ENCODE measurements at places on chromosomes 3 and 15.

DNA sequence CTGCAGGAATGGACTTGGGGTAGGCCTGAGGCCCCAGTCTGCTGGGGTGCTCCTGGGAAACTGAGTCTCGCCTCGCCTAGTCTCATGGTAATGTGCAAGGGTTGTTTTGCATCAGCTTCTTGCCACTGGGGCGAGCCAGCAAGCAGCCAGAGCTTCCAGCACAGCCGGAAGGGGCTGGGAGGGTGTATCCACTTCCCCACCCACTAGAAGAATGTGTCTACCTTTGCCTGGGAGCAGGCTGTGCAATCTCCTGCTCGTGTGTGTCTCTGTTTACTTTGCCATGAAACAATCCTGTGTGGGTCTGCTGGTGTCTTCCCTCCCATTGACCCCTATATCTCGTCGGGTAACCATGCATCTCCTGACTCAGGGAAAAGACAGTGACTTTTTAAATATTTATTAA, 21.8 kb upstream of the ERICH6 start:
- DNase-seq, result no peak

- no peak for DNase-seq
Observed at GRCh38 chr3:3241596-3241995, 62.1 kb upstream of the CRBN start.

DNA sequence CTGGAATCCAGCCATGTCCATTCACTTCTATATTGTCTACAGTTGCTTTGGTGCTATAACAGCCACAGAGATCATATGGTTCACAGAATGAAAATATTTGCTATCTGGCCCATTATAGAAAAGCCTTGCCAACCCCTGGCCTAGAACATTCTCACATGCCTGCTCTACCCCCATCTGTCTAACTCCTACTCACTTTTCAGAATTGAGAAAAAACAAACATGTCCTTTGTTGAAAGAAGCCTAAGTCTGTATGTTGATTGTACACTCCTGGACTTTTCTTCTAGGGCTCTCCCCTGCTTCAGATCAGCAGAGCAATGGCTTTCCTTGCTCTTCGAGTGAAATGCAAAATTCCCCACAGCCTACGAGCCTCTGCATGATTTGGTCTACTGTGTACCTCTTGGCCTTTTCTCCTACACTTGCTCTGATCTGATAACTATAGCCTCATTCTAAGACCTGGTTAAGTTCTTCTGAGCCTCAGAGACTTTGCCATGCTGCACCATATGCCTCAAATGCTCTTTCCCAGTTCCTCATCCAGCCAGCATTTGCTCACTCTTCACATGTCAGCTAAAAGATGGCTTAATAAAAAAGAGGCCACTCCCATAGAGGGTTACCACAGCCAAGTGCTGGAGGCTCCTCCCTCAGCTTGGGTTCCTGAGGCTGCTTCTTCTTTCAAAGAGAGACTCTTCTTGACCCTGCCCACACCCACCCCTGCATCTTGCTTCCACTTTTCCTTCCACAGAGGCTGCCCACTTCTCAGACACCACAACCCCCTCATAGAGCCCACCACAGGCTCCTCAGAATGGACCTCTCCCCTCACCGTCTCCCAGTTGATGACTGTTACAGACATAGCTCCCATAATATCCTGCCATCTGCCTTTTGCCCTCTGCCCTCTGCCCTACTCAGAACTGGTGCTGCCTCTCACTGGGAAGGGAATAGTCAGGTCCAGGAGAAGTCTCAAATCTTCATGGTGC, 22.9 kb upstream of the DCLK3 start:
- DNase-seq, result no peak

DNA sequence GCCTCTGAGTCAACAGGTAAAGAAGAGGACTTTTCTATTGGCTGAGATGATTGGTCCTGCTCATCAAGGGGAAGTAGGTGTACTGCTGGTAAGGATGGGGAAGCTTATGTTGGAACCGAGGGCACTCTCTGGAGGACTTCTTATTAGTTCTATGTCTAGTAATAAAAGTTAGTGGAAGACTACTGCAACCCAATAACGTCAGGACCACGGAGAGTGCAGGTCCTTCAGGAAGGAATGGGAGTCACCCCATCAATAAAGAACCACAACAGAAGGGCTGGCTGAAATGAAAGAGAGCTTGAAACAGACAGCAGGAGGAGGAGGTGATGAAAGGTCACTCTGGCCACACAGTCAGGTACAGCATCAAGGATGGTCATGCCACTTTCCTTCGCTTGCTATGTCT, 68.8 kb upstream of the PRR23E start:
- DNase-seq, result no peak

GRCh38 chr3:30311781-30312180, 294.6 kb upstream of the TGFBR2 start:
- no peak for DNase-seq

GRCh38 chr3:880371-880770, 212.5 kb upstream of the CNTN6 start:
- no peak for DNase-seq

DNA sequence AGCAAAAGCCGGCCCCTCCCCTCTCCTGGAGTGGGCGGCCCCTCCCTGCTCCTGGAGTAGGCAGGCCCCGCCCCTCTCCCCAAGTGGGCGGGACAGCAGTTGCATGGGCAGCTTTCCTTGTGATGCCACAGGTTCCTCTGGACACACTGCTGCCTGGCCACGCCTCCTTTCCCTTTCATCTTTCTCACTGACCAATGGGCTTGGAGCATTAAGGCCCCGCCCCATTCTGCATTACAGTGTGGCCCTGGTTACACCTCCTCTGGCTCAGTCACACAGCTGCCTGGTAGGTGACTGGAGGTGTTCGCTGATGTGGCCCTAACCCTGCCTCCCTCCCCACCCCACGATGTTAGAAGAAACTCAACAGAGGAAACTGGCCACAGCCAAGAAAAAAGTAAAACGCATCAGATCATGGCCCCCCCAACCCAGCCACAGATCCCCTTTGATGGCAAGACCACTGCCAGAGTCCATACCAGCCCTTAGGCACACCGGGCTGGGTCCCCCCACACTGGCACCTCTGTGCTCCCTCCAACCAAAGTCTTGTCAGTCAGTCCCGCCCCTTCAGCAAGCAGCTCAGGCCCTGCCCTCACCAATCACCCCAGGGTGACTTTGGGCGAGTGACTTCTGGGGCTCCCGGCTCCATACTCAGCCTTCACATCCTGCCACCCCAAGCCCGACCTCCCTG, 84.3 kb downstream of the ADAMTS7 start:
- DNase-seq, result no peak

- no peak for DNase-seq
Observed at GRCh38 chr3:18124501-18124900, 300.6 kb downstream of the SATB1 start.

DNA sequence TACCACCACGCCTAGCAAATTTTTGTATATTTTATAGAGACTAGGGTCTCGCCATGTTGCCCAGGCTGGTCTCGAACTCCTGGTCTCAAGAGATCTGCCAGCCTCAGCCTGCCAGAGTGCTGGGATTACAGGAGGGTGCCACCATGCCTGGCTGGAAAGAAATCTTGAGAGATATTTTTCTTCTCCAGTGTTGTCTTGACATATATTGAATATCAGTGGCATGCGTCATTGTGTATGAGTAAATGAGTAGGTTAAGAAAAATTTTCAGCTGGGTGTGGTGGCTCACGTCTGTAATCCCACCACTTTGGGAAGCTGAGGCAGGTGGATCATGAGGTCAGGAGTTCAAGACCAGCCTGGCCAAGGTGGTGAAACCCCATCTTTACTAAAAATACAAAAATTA, 3.5 kb upstream of the PIF1 start:
- DNase-seq, result no peak

GRCh38 chr15:67783303-67783702, 42.0 kb upstream of the SKOR1 start:
- DNase-seq, result no peak

DNA sequence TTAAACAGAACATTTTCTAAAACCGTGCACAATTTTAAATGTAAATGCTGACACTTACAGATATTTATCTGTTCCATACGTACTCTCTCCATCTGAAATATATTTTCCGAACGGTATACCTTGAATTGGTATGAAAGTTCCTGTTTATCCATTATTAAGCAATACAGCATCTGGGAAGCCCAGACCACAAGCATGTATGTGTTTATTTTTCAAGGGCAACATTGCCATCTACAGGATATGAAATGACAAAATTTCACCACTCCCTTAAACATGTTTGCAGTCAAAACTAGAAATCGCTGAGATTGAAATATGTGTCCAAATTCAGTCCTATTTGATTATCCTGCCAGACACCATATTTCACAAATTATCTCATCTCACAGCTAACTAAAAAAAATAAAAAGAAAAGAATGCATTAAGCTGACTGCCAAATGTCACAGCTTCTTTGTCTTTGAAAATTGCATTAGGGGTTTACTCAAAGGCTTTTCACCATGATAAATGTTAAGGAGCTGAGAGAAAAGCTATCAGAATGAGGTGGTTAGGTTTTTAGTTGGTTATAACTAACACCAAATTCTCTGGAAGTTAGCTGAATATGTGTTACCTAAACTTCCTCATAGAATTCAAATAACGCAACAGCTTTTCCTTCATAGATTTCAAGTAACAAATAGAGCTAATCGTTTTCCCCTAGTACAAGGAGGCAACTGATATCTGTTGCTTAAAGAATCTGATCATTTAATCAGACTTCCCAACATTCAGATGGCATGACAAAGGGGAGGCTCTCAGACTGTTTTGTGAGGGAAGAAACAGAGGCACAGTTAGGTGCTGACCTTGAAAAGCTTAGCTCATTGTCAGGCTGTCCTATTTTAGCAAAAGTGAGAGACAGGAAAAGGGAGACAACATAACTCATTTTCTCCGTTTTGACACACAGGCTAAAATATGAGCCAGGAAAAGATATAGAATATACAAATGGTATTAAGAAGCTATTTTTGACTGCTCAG, 533.1 kb downstream of the TBL1XR1 start:
- DNase-seq, result no peak

GRCh38 chr15:48500595-48500994, 144.9 kb downstream of the FBN1 start:
- no peak for DNase-seq

GRCh38 chr3:113165841-113166240, 45.5 kb upstream of the BOC start:
- no peak for DNase-seq

- DNase-seq, result no peak
Observed at GRCh38 chr3:123611082-123611481, 26.2 kb upstream of the HACD2 start.

DNA sequence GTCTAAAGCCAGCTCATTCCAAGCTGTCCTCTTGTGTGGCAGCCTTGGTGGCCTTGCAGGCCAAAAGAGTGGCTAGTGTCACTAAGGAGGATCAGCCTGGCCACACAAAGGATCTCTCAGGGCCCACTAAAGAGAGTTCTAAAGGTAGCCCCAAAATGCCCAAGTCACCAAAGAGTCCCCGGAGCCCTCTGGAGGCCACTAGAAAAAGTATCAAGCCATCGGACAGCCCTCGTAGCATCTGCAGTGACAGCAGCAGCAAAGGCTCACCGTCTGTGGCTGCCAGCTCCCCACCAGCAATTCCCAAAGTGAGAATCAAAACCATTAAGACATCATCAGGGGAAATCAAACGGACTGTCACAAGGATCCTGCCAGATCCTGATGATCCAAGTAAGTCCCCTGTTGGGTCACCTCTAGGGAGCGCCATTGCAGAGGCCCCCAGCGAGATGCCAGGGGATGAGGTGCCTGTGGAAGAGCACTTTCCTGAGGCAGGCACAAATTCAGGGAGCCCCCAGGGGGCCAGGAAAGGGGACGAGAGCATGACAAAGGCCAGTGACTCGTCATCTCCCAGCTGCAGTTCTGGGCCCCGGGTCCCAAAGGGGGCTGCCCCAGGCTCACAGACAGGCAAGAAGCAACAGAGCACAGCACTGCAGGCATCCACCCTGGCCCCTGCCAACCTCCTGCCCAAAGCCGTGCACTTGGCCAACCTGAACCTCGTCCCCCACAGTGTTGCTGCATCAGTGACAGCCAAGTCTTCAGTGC, 33.5 kb upstream of the ALPK3 start:
- DNase-seq, result no peak
